ENCODE measurements at places on chromosomes 5 and 9.

DNA sequence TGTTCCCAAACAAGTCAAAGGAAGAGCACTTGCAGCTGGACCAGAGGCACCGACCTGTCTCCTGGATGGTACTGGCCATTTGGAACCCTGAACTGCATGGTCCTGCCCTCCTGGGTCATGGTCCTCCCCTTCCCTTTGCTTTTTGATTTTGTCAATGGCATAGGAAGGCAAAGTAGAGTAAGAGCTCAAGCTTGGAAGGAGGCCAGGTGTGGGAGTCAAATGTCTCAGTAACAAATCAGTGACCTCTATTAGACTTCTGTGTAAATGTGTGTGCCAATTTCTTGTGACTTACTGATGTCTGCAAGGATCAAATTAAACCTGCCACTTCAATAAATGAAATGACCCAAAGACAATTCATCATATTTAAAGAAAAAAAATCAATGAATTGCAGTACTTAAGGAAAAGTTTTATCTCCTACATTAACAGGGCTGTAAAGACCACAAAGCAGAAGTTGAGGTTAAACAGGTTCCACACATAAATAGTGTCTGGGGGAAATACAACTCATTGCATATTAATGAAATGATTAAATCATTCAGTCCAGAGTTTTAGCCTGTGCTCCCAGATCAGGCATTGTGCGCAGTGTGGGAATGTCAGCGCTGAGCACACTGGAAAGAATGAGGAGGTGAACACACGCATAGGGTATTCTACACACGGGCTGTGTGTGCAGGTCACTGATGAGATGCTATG is 32.7 kb downstream of the OSMR start:
- DNase-seq: no peak

DNA sequence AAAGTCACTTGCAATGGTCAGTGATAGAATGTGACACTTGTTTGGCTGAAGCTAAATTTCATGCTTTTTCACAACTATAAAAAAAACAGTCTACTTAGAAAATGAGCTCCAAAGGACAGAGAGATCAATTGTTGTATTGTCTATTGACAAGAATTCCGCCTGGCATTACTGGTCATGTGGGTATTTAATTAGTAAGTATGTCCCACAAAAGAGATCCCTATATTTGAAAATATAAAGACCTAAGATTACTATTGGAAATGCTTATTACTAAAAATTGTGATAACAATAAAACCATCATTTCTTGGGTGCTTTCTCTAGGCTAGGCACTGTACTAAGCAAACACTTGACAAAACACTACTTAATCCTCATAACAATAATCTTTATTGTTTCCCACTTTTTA is 745.2 kb upstream of the C9orf72 start:
- no peak for DNase-seq

GRCh38 chr5:1593903-1594356 is 70.2 kb upstream of the LPCAT1 start:
- DNase-seq: no peak

GRCh38 chr5:95401626-95402025 is 10.5 kb downstream of the FAM81B start:
- no peak for DNase-seq

DNA sequence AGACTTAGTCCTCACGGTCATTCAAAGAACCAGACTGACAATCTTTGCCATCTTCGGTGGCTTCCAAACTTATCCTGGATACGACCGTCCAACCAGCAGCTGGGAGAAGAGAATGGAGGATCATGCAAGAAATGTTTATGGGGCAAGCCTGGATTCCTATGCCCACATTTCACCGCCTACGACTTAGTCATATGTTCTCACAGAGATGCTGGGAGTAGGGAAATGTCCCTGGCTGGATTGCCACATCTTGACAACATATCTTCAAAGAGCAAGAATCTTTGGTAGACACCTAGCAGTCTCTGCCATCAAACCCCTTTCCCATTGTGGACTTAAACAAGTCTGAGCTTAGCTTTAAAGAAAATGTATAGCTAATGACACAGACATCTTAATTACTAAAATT is 5.0 kb downstream of the MED7 start:
- DNase-seq: peak; percentile 6

GRCh38 chr9:136021872-136022681 is 60.9 kb upstream of the UBAC1 start:
- no peak for DNase-seq

DNA sequence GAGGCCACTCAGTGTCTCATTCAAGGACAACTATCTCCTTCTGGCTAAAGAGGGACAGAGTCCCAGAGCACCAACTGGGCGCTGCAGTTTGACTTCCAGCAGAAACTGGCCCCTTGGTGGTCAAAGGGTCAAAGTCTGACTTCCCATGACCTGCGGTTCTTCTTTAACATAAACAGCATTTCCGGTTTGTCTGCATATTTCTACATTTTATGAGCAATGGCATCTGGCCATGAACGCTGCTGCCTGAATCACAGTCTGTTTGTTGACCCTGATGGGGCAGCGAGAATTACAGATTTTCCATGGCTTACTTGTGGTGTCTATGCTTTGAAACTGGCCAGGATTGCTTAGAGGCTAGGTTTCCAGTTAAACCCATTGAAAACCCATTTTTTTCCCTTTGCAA is 1.3 kb downstream of the TNFSF15 start:
- peak; percentile 69 for DNase-seq

- no peak for DNase-seq
Measured at GRCh38 chr5:132819468-132819867, 6.4 kb downstream of the SOWAHA start.

- no peak for DNase-seq
Measured at GRCh38 chr5:132949136-132949535, 14.3 kb downstream of the AFF4 start.

- no peak for DNase-seq
Measured at GRCh38 chr5:152474961-152475360, 69.9 kb upstream of the NMUR2 start.

- no peak for DNase-seq
Measured at GRCh38 chr9:126276056-126276728, 50.4 kb upstream of the MVB12B start.

- peak; percentile 60 for DNase-seq
Measured at GRCh38 chr5:10387690-10388089, 34.2 kb downstream of the MARCHF6 start.

DNA sequence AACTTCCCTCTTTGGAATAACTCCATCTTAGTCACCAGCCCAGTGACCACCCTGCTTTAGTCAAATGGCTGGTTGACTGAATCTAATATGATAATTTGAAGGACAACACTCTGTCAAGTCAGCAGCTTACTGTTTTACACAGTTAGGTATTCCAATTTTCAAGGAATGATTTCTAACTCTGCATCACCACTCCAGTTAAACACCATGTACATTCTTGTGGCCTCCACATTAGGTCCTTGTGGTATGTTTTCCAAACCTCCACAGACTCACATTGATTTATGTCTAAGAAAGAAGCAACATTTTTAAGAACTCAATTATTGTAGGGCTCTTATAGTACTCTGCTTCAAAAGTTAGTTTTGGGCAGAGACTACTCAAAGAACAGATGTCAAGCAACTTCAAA is 110.7 kb downstream of the TLE1 start:
- DNase-seq: peak; percentile 86

DNA sequence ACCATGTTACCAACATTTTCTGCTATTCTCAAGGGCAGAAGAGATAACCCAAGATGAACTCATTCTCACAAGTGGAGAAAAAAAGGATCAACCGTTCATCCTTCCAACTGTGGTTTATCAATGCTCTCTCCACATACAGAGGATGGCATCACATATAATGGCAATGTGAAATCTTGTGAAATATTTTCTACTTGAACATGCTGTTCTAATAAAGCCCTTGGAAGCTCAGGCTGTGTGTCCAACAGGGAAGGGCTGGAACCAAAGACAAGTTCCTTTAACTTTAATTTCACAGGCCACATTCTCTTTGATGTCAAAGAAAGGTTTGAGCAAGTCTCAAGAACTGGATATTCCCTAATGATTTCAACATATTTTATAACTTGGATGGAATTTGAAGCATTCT is 230.5 kb downstream of the SPOCK1 start:
- DNase-seq: peak; percentile 56

- DNase-seq: no peak
Measured at GRCh38 chr5:148458036-148458888, 74.5 kb downstream of the FBXO38 start.

- DNase-seq: peak; percentile 8
Measured at GRCh38 chr5:31531543-31531887, 378 bp downstream of the DROSHA start.

DNA sequence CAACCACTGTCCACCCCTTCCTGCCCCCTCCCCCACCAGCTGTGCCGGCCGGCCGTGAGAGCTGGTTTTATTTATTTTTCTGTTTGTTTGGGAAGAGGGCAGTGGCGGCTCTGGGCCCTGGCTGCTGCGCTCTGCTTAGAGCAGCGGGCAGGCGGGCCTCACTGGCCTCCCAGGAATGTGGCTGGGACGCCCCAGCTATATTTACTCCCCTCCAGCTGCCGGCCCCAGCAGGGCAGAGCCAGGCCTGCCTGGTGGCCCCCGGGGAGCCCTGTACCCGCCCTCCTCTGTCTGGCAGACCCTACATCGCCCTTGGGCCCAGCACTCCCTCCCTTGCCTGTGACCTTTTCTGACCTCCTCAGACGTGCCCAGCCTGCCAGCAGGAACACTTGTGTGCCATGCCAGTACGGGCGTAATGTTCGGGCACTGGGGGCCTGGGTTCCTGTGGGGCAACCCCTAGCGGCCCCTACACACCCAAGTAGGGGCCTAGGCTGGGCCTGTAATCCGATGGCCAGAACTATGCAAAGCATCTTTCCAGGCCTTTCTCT is 7.7 kb downstream of the CXXC5 start:
- peak; percentile 82 for DNase-seq

GRCh38 chr9:123620239-123620638 is 264.2 kb downstream of the CRB2 start:
- no peak for DNase-seq

GRCh38 chr5:54691656-54692055 is 174.1 kb downstream of the SNX18 start:
- DNase-seq: no peak

DNA sequence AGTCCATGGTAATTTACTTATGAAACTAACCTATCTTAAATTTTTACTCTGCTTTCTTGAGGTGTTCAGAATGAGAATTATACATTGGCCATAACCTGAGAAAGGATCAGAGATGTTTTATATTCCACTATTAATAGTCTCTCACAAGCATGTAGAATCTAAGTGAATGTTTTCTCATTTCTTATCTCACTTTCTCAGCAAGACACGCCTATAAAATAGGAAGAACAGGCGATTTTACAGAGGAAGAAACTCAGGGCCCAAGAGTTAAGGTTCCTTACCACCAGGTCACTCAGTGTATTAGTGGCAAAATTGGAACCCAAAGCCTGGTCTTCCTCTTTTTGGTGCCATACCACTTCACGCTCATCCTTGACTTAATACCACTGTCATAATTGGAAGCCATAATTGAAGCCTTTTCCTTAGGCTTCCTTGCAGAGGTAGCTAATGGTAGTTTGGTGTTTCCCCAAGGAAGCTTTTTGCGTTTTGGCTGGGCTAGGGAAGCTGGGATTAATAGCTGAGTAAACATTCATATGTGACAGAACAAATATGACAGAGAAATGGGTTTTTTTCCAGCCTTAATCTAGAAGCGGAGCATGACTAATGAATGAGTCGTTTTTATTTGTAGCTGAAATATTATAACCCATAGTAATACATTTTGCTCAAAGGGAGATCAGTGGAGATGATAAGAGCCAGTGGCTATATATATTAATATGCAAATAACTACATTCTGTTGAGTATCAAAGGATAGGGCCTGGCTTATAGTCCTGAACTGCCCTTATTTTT is 16.9 kb downstream of the HMGXB3 start:
- no peak for DNase-seq

DNA sequence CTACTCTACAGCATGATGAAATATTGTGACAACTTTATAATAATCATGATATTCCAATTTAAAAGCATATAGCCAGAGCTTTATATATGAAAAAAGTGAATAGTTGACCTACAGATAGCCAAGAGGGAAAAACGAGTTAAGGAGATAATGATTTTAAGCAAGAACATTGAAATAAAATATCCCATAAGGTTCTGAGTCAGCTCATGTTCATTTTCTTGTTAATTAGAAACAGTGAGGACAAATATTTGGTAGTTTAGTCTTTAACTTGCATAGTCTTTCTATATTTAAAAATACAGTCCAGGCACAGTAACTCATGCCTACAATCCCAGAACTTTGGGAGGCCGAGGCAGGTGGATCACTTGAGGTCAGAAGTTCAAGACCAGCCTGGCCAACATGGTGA is 55.8 kb upstream of the CDH6 start:
- DNase-seq: peak; percentile 11

GRCh38 chr9:92422611-92423338 is 1.5 kb downstream of the OMD start:
- DNase-seq: no peak

GRCh38 chr9:10703139-10703538 is 90.3 kb upstream of the PTPRD start:
- no peak for DNase-seq

DNA sequence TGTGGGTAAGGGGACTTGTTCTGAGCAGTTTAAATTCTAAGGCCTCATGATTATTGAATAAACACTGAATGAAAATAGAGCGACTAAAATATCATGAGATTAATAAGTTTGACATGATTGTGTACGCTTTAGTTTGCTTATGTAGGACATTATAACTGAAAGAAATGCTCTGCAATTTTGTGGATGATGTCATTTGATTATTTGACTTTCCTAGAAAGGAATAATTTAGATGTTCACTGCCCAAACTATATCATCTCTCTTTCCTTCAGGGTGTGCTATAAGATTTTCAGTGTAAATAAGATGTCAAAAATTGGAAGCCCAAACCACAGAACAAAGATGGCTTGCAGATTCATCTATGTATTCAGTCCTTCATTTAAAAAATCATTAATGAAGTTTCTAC is 115.7 kb upstream of the MTAP start:
- DNase-seq: no peak

DNA sequence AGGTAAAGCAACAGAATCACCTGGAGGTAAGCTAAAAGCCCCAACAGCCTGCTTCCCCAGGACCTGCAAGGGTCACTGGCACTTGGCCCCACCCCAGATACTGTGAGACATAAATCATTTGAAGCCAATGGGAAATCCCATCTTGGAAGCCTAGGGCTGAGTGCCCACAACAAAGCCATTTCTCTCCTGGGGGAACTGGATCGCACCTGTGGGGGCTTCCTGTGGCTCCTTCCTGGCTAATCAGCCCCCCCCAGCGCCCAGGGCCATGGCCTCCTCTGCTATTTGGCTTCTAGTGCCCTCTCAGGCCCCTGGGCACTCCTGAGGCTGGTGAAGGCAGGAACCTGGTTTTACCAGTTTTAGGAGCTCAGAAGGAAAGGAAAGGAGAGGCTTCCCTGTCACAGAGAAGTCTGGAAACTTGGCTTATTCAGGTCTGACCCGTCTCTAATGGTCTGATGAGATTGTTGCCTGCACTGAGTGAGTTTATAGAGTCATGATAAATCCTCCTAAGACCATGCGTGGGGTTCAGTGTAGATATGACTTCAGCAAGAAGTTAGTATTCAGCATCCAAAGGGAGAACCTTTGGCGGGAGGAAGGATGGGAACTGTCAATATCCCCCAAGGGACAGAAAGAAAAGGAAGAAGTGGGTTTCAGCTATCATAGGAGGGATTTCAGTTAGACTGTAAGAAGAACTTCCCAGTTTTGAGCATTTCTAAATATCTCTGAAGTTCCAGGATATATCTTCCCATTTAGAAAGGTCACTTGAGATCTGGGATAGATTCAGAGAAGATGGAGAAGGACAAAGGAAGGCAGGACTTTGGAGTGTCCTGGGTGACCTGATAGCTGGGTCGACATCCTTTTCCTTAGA is 1.2 kb downstream of the KCNMB1 start:
- no peak for DNase-seq

Data from AG10803 (cell line).